Right ventricle myocardium superior (tissue), 1 donor: ENCODE measurements at places on chromosomes 6 and 20.

DNA sequence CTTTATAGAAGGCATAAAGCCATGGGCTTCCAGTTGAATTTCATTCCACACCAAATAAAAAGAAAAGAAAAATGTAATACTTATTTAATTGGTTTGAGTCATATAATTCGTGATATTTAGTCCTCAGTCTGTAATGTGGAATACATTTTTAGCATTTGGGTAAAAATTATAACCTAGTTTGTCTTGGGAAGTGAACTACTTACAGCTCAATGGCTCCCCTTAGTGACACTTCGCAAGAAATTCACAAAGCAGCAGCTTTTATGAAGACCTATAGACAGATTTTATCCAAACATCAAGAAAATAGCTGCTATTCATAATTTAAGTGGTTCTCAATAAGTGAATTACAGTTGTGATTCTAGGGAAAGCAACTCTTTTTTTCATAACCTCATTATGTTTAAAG lies 72.1 kb downstream of the RSPO3 start:
- no peak for DNase-seq

- peak; percentile 39 for DNase-seq
Observed at GRCh38 chr20:30168025-30168799, 1089.3 kb upstream of the DEFB115 start.

DNA sequence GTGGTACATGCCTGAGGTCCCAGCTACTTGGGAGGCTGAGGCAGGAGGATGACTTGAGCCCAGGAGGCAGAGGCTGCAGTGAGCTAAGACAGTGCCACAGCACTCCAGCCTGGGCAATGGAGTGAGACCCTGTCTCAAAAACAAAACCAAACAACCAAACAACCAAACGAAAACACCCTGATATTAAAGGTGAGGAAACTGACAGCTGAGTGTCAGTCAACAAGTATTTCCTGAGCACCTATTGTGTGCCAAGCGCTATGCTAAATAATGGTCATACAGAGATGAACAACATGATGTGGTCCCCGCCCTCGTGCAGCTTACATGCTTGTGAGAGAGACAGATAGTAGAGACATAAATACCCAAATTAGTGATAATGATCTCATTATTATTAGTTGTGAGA lies 1.9 kb upstream of the TULP1 start:
- DNase-seq = no peak

DNA sequence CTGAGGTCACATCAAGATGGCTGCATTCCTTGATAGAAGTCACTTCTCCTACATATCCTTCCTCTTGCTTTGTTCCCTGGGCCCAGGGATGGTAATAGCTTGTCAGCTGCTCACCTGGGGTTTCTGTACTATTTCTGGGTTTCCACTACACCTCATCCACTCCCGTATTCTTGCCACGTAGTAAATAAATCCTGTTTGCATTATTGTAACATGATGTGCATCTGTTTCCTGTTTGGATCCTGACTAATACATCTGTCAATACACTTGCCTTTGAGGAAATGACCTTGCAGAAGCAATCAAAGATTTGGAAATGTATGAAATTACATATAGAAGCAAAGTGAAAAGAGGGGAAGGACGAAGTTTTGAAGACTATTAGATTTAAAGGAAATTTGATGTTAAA lies 619.0 kb downstream of the PHF3 start:
- no peak for DNase-seq

DNA sequence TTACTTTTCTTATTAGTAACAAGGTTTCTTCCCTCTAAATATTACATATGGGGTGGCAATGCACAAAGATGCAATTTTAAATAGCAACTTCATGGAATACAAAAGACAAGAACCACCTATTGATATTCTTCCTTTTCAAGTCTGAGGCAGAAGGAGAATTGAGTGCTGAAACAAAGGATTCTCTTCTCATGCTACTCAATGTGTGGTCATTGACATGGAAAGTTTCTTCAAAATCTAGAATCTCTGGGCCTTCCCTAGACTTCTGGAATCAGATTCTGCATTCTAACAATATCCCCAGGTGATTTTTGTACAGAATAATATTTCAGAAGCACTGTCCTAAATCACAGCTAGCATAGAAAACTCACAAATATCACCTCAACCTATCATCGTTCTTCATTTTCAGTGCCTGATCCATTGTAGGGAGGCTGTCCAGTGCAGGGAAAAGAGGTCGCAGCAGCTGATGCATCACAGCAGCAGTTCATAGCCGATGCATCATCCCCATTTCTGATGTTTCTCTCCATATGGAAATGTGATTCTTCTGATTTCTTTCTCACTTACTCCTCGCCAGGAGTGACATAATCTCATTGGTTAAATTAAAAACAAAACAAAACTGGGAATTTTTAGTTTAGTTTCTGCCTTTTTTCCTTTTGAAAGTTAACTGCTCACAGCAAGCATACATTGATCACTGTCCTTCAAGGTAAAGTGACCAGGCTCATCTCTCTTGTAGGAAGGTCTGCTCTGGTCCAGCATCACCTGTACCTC lies 139.5 kb upstream of the FAM83B start:
- DNase-seq = no peak

DNA sequence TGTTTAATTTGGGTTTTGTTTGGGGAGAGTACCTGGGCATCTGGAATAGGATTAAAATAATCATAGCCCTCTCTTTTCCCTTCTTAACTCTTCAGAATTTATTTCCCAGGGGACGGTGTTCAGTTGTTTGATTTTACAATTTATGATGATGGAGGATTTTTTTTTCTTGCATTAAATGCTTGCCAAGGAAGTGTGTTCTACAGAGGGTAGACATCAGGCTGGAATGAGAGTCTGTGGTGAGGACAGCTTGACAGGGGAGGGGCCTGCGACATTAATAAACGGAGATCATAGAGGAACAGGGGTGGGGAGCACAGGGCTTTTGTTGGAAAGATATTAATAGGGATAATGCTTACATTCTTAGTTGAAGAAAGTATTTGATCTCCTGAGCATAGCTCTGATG lies 297.5 kb downstream of the CLIC5 start:
- DNase-seq = no peak

DNA sequence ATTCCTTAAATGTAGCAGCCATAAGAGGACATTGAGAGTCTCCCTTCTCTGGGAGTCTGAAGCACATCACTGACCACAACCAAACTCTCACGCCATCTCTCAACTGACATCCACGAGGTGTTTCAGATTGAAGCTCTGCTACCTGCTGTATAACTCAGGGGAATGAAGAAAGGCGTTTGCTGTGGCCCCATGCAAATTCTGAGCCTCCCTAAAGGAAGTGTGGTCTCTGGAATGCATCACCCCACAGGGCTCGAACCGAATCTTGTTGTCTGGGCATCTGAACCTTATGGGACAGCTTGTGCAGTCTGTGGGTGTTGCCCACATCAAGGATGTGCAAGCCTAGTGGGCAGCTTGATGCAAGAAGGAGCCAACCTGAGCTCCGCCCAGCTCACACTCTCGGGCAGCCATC lies 10.9 kb downstream of the PMEPA1 start:
- DNase-seq = no peak

GRCh38 chr6:14455427-14455826 lies 337.9 kb downstream of the CD83 start:
- DNase-seq = no peak

- DNase-seq = no peak
Observed at GRCh38 chr20:59064214-59064722, 21.7 kb upstream of the PRELID3B start.

DNA sequence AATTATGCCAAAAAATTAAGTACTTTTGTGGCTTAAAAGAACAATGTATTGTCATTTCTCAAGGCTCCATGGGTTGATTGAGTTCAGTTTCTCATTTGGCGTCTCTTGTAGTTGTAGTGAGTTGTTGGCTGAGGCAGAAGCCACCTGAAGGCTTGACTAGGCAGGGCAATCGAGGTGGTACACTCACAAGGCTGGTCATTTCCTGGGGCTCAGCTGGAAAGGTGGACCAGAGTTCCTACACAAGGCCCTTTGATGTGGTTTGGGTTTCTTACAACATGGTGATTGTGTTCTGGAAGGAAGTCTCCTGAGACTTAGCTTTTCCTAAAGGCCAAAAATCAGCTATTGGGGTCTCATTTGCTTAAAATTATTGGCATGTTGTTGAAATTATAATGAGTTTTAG lies 22.6 kb downstream of the MAS1 start:
- no peak for DNase-seq

GRCh38 chr20:43516251-43516824 lies 8.8 kb downstream of the L3MBTL1 start:
- DNase-seq = no peak

GRCh38 chr6:41021832-41022231 lies 17.2 kb downstream of the UNC5CL start:
- DNase-seq = no peak

DNA sequence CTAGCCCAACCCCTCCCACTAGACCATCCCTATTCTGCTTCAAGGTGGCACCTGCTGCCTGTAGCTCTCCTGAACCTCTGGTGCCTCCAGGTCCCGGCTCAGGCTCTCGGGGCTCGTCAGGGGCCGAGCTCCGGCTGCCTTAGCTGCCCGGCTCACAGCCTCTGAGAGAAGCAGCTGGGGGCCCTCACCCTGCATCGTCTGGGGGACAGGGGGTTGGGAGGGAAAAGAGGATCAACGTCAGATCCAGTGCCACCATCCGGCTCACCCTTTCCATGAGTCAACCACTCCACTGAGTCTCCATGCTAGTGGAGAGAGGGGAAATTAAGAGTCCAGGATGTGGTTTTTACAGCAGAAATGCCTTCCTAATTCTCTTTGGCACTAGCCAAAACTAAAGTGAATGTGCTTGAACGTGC lies 13.0 kb downstream of the BAG6 start:
- no peak for DNase-seq

- no peak for DNase-seq
Observed at GRCh38 chr6:170448317-170448716, 104.8 kb downstream of the PSMB1 start.

- DNase-seq = no peak
Observed at GRCh38 chr20:1809611-1810510, 85.3 kb upstream of the SIRPA start.

DNA sequence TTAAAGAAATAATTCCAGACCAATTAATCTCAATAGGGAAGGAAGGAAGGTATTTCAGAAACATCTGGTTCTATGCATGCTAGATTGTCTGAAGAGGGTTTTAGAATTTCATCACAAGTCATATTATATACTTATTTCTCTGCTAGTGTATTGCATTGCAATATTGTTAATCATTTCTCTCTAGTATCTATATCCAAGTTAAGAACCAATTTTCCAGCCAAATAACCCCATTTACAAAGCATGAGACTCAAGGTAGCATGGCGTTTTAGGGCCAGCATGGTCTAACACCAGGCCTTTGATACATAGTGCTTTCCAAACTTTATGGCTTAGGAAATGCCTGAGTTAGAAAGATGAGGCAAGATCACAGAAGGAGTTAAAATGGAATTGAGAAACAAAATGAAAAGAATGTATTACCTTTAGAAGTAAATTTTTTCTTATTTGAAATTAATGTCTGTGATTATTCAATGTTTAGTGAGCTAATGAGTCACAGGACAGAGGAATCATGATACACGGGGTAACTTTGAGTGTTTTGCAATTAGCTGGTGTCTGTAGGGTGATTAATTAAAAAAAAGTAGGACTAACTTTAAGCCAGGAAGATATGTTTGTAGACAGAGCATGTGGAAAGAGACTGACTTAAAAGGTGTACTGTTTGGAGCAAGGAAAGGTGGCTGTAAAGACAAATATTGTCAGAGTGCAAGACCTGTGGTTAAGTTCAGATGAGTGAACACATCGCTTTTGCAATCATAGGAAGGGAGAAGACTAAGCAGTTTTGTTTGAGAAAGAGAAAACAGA lies 1006.2 kb upstream of the CITED2 start:
- no peak for DNase-seq

DNA sequence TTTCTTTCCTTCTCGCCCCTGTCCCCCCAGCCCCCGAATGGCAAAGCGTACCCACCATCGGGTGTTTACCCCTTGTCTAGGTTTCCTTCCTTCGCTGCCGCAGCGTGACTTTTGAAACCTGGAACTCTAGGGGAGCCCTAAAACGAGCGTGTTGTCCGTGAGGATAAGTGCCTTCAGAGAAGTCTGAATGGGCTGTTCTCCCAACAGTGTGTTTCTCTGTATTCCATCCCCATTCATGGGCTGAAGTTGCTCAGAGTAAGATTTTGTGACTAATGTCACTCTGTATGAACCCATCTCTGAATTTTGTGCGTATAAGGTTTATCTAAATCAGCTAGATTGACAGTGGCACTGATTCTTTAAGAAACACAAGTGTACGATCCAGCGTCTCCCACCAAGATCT lies 949 bp downstream of the MACROD2 start:
- DNase-seq = no peak

GRCh38 chr6:166760288-166760687 lies 133.2 kb upstream of the RPS6KA2 start:
- DNase-seq = no peak

DNA sequence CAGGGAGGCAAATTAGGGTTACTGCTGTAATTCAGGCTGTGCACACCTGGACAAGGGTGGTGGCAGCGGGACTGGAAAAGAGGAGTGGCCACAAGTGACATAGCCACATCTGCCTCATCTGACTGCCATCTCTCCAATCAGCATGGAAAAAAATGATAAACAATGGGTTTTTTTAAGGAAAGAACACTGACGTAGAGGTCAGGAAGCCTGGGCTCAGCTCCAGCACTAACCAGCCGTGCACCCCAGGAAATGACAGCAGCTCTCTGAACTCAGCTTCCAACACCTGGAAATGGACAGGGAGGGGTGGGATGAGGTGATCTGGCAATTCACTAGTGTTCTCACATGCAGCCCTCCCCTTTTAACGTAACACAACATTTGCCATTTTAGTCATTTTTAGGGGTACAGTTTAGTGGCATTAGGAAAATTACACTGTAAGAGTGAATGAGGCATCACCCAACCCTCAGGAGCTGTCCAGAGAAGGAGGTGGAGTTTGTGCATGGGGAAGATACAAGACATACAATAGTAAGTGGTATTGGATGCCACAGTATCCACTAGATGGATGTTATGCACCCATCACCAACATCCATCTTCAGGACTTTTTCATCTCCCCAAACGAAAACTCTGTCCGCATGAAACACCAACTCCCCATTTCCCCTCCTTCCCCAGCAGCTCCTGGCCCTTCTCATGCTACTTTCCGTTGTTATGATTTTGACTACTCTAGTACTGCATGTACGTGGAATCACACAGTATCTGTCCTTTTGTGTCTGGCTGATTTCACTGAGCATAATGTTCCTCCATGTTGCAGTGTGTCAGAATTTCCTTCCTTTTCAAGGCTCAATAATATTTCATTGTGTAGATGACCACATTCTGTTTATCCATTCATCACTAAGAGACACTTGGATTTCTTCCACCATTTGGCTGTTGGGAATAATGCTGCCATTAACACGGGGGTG lies 215.5 kb upstream of the ECI2 start:
- DNase-seq = no peak

GRCh38 chr6:56076033-56076432 lies 171.3 kb downstream of the COL21A1 start:
- no peak for DNase-seq

DNA sequence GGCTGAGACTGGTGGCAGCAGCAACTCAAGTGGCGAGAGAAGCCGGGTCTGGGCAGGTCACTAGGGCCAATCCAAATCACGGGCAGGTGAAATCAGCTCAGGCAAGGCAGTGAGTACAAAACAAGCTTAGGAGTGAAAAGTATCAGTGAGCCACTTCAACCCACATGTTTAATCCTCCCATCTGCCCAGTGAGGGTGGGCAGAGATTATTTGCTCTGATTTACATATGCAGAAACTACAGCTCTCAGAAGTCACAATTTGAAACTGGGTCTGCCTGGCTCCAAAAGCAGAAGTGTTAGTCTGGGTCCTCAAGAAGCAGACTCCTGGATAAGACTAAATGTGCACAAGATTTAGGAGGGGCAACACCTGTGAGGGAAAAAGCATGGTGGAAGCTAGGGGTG lies 173.7 kb upstream of the LRFN2 start:
- no peak for DNase-seq
